AG20443 (cell line): ENCODE measurements at places on chromosomes 13 and 19.

GRCh38 chr13:112892426-112893206 is 76.4 kb upstream of the MCF2L start:
- no peak for DNase-seq

DNA sequence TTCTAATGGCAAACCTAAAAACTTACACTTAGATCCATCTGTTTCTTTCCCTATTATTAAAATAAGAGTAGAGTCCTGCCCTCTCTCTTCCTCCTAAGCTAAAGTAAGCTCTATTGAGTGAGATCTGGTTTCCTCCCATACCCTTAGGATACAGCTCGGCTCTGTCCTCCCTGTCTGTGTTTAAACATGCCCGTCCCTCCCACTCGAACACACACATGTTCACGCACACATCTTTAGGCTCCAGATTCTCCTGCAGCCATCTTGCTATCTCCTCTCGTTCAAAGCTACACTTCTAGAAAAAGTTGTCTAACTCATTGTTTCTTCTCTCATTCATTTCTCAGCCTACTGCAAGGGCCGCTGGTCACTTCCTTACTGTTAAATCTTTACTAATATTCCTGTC is 15.1 kb upstream of the CEBPG start:
- DNase-seq = no peak

GRCh38 chr19:41927497-41928192 is 604 bp downstream of the ERFL start:
- no peak for DNase-seq

DNA sequence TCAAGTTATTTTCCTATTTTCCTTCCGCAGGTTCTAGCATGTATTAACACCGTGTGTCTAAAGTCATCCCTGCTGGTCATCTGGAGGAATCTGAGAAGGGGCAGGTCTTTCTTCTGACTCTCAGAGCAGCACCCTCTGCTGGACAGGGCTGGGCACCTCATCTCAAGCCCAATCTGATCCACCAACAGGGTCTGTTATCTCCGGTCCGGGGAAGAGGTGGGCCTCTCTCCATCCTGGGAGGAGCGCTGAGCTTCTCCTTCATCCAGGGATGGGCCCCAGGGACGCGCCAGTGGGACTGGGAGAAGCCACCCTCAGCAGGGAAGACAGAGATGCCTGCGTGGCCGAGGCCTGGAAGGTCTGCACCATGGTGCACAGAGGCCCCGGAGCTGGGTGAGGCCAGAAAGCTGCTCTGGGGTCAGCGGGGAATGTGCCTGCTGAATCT is 26.0 kb upstream of the ZNF331 start:
- peak; percentile 83 for DNase-seq

DNA sequence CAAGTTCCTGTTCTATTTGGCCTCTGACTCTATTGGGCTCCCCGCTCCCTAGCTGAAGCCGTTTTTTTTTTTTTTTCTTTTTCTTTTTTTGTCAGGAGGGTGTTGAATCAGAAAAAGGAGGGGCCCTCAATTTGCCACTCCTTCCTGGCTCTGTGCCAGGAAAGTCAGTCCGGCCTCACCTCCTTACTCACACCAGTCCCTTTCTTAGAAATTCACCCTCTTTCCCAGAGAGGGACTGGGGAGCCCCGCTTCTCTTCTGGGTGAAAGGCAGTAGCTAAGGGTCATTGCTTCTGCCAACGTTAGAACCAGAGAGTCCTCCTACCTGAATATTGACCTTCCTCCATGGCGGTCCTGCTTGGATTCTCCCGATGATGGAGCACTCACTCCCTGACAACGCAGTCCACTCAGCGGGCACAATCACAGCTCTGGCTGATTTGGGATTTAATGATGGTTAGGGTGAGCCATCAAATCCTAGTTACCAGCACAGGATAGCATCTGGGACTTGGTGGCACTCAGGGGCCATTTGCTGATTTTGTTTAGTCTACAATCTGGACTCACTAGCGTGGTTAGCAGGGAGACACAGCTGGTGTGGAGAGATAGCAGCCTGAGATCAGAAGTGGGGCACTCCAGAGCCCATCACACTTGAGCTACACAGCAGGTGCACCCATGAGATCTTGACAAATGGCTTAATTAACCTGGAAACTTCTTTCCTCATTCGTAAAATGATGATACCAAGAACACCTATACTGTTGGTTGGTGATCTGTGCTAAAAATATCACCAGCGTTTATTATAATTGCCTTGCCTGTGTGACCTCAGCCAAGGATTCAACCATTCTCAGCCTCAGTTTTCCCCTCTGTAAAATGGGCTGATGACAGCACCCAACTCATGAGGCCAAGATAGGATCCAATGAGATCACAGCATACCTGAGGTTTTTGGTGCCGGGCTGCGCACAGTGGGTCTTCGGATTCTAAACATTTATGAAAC is 2.2 kb downstream of the FCER2 start:
- DNase-seq = no peak

DNA sequence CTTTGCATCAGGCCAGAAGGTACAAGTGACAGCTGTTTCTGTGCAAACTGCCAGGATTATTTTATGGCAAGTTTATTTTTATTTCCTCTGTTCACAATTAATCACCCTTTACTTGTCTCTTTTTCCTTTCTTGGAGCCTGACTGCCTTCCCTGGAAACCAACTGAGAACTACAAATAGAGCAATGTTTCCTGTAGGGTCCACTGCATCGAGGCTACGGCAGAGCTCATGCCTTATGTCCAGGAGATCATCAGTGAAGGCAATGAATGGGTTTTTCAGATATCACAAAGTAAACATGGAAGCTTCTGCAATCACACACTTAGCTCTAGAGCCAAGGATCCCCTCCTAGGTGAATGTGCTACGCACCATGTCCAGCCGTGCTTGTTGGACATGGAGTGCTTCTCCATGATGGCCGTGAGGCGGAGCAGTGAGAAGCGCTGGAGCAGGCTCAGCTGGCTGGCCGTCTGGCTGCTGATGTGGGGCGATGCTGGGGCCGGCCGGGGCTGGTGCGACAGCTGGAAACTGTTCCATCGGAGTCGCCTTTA is 110.9 kb downstream of the KL start:
- peak; percentile 28 for DNase-seq

GRCh38 chr19:32691952-32692726 is 518 bp downstream of the NUDT19 start:
- DNase-seq = peak; percentile 84

GRCh38 chr13:93899981-93900380 is 579.5 kb downstream of the DCT start:
- DNase-seq = no peak

- DNase-seq = no peak
These were observed 132.1 kb upstream of the ARGLU1 start for GRCh38 chr13:106700007-106700406.

DNA sequence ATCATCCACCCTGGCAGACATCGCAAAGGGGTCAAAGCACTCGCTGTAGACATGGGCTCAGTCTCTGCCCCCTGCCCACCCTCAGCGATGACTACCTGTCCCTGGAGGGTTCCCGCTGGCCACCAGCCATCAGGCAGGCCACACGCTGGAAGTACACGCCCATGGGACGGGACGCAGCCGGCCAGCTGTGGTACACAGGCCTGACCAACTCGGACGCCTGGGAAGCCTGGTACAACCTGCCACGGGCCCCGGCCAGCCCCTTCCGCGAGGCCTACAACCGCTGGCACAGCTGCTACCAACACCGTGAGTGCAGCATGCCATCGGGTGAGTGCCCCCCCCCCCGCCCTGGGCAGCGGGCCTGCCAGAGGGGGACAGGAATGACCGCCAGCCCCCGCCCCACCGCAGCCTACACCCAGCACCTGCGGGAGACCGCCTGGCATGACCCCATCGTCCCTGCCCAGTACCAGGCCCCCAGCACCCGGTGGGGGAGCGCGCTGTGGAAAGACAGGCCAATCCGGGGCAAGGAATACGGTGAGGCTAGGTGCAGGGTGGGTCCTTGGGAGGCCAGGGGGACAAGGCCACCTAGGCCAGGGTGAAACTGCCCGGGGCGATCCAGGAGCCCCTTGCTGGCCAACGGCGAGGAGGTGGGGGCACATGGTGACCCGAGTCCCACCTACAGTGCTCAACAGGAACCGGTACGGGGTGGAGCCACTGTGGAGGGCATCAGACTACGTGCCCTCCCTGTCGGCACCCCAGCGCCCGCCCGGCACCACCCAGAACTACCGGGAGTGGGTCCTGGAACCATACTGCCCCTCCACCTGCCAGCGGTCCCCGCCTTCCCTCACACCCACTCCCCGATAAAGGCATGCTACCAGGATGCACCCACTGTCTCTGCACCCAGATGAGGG is 4.4 kb downstream of the TEKTIP1 start:
- DNase-seq = no peak

- peak; percentile 95 for DNase-seq
These were observed 221.9 kb downstream of the TSHZ3 start for GRCh38 chr19:31127134-31127967.

GRCh38 chr19:7969555-7969939 is 26.1 kb upstream of the TIMM44 start:
- DNase-seq = no peak
